GDM1 (cell line): ENCODE measurements at places on chromosomes 7 and 10.

DNA sequence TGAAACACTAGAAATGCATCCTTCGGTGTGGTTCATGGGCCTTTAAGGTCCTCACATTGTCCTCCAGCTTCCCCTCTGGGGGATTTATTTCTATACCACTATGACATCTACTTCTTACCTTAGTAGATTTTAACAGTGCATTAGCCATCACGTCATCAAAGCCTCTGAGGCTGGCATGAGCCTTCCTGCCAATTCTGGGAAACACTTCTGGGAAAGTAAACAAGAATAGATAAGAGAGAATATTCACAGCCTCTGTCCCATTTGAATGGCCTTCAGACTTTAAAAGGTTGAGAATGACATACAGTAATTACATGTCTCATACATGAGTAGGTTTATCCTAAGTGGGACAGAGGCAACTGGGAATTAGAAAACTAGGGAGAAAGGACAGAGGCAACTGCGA, 89.7 kb downstream of the AMPH start:
- DNase-seq = no peak

DNA sequence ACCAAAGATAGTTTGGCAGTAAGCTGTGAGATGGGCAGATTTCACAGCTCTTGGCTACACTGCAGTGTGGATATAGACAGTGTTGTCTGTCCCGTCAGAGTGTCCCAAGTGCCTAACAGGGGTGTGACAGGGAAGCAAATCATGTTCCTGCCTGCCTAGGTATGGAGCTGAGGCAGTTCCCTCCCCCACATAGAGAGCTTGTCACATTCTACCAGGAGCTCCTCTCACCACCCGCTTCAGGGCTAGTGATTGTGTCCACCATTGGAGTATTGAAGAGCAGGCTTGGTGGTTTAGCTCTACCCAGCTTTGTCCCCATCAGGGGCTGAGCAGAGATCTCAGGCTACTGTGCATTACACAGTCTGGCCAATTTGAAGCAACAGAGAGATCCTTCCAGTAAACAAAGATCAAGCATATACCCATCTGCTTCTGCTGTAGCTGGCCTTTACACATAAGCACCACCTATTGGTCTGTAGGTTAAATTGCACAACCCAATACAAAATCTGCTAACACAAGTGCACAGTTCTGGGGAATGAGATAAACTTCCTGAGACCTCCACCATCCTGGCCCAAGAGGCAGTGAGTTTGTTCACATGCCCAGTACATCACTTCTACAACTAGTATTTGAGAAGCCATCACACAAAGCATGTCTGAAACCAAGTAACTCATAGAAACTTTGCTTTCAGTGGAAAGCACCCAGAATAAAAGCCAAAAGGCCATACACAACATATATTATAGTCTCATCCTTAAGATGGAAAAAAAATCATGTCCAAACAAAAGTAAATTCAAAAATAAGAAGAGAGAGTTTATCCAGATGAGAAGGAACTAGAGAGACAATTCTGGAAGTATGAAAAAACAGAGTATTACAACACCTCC, 67.3 kb downstream of the GLCCI1 start:
- DNase-seq = peak; percentile 7

GRCh38 chr7:148403466-148403993, 187.0 kb upstream of the C7orf33 start:
- no peak for DNase-seq

GRCh38 chr10:82742478-82742877, 867.5 kb downstream of the NRG3 start:
- DNase-seq = no peak

DNA sequence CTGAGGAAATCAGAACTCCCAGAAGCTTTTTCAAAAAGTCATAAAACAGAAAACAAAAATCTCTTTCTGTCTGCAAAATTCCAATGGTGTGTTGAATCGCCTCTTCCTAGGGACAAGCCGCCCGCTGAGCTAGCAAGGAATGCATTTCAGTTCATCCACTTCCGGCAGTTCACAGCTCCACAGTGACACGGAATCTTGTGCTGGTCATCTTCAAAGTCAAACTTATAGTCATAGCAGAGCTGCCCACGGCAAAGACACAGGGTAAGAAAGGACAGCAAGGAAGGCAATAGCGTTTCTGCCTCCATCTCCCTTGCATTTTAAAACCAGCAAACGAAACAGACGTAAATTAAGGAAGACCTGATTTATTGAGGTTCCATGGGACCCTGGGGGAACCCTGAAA, 111.2 kb downstream of the GALNT11 start:
- no peak for DNase-seq

DNA sequence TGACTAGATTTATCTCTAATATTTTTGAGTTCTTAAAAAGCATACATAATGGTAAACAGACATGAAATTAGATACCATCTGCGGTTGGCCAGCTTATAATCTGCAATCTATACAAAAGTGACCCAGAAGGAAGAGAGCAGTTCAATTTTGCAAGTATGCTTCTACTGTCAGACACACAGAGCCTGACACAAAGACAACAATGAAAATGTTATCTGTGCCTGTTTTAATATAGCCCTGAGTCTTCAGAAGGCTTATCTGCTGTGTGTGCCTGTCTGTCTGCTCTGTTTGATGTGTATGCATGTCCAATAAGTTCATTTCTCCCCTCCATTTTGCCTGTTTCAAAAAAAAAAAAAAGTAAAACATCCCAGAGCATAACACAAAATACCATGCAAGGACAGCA, 73.3 kb upstream of the FHIP2A start:
- DNase-seq = no peak

DNA sequence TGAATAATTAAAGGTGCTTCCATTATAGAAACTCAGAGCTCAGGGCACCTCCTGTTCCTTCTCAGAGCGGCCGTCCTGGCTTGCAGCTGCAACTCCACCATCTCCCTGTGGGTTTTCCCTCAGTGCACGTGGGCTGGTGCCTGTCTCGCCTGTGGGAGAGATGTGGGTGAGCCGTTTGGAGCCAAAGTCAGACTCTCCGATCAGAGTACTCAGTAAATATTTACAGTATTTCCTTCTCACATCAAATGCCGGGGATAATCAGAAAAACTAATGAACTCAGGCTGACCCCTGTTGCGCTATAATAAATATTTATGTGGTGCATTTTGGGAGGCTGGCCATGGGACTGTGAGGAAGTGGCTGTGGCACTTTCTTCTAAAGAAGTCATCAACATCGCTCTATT, 155.8 kb upstream of the HABP2 start:
- no peak for DNase-seq

GRCh38 chr7:155529845-155530244, 16.5 kb downstream of the CNPY1 start:
- DNase-seq = no peak

DNA sequence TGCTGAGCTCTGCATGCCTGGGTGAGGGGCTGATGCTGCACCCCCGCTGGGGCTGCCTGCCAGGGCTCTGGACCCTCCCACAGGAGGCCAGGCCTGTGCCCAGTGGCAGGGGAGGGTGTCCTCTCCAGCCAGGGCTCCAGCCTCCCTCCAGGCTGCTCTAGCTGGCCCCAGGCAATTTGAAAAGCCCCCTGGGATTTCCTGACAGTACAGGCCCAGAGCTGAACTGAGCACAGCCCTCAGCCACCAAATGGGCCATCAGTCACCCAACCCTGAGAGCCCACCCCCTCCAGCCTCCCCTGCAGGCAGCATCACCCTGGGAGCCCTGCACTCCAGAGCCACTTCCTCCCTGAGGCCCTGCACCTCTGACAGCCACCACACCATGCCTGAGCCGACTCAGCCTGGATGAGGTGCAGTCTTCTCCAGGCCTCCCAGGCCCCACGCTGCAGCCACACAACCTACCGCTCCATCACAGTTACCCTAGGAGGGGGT, 101.8 kb upstream of the RET start:
- peak; percentile 29 for DNase-seq

- no peak for DNase-seq
These were observed 589 bp upstream of the RAPGEF5 start for GRCh38 chr7:22357311-22358175.

DNA sequence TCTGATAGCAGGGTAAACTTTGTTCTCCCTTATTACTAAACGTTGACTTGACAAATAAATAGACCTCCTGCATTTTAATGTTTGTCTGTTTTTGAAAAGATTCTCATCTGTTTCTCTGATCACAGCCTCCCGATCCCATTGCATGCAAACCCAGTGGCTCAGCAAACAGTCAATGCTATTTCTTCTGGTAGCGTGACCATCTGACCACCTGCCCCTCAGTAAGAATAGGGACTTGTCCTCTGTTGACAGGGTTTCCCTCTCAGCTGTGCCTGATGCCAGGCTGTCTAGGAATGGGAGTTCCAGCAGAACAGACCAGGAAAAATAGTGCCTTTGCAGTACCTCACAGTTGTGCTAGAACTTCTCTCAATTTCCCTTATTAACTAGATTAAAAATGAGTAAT, 40.7 kb upstream of the EBLN1 start:
- DNase-seq = no peak

DNA sequence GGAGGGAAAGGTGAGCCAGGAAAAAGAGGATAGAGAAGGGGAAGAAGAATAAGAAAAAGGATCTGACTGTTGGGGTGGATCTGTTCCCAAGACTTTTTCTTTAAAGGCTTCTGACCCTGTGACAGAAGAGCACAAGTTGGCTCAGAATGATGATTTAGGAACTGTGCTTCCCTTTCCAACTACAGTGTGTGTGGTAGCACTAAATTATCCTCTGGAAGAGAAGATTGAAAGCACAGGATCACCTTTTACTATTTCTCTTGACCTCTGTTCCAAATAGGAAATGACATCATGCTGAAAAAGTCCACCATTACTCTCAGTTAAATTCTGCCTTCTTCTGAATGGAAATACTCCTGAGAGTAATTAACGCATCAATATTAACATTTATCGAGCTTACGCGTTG, 47.2 kb downstream of the VAX1 start:
- DNase-seq = no peak

DNA sequence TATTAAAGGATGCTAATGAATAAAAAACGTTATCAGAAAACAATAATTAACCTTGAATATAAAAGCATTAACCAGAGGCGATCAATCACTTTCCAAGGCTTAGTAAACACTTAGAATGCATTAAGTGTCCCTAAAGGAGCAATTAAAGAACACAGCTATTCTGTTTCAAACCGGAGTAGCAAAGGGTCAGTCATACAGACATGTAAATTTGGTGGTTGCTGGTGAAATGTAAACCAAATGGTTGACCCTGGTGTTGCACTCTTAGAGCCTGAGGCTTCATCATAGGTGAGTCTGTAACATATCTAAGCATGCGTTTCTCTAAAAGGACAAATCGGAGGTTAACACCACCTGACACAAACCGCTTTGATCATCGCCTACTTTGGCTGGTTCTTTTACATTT, 1280.1 kb downstream of the TYW1 start:
- no peak for DNase-seq

DNA sequence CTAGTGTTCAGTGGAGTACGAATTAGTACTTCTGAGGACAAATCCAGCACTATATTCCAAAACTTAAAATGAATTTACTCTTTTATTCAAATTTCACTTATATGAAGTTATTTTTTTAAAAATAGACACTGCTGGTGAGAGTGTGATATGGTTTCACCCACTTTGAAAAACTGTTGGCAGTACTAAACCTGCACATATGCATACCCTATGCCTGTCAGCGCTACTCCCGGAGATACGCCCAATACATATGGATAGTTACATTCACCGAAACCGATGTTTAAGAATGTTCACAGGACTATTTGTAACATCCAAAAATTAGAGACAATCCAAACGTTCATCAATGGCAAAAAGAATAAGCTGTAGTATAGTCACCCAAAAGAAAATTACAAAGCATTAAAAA, 69.6 kb downstream of the UBE2H start:
- DNase-seq = no peak

DNA sequence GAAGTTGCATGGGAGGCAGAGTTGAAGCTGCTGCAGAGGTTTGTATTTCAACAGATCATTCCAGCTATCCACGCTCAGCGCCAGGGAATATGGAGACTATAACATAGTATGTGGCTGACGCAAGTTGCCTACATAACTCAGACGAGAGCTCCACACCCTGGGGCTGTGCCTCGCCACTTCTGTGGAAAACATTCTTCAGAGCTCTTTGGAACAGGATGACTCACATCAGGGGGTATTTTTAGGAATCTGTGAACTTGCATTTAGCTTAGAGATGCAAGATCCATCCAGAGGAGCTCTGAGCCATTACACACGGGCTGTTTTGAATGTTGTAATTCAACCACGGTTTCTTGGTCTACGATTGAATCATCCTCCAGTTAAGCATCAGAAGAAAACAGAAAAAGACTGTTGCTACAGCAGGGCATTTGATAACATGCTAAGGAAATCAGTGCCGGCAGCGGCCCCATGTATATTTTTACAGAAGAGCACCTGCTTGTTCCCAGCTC, 481.5 kb upstream of the AKR1E2 start:
- DNase-seq = no peak

DNA sequence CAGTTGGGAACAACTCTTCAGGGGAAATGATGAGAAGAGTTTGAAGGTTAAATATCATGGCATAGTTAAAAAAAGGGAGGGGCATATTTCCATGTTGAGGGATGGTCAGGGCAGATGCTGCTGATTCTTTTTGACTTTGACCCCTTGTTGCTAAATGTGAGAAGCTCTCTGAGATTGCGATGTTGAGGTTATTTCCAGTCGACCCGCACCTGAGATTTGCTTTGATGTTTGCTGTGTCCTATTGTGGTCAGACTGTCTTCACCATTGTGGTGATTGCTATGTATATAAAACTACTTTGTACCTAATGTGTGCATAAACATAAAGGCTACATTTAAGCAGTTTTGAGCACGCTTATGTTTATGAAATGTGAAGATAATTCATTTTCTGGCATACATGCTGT, 90.9 kb downstream of the BBS9 start:
- DNase-seq = no peak

DNA sequence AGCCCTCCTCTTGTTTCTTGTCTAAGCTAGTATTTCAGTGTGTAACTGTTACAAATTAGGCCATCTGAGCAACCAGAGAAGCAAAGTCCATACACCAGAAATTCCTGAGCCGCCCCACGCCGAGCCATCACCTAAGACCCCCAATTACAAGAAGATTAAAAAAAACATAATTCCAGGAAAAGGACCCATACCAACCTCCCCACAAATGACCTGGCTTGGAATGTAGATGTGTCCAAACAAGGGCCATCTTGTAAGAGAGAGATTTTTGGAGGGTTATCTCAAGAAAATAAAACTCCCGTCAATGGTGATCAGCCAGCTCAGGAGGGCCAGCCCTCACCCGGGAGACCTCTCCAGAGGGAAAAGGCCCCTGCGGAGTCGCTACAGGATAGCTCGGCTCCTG, 83.1 kb downstream of the LRGUK start:
- no peak for DNase-seq

DNA sequence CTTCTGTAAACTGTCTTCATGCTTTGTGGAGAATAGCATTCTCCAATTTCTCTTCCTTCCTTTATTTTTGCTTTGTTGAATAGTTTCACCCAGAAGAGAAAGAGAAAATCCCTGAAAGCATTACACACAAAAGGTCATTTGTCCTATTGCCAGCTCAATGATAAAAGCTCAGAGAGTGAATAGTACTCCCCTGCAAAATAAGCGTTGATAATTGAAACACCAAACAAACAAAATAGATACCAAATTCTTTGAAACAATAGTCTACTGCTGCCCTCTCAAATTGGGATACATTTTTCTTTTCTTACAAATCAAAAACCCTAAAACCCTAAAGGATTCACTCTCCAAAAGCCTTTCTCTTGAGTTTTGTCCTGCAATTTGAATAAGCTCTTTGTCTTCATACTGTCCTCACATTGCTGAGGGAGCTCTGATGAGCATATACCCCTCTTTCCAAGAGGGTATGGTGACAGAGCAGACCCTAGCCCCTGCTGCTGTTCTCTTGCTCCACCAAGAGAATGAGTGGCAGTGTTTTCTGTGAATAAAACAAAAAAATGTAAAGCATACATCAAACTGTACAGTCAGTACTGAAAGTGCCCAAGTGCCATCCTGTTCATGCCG, 134.4 kb downstream of the CSTF2T start:
- no peak for DNase-seq
